ENCODE measurements at places on chromosomes 4 and X. TPM values are rescaled to one million over a fixed set of nuclear protein-coding genes. Genes with fewer than 3 reads are reported as not detected.

SMARCA1 gene
- total RNA-seq = 81.9 TPM

NEIL3 gene
- 2.6 TPM for total RNA-seq

TMEM47 gene
- 83.1 TPM for total RNA-seq

INTU gene
- total RNA-seq = 36.6 TPM

LDB2 gene
- total RNA-seq = 12.0 TPM

GYPE gene
- 1.2 TPM for total RNA-seq

Measured in umbilical cord (tissue), 2 donors.